ENCODE measurements at places on chromosomes 1 and 21. TPM values are rescaled to one million over a fixed set of nuclear protein-coding genes. Genes with fewer than 3 reads are reported as not detected.

- H3K27ac ChIP-seq = no peak overlapping the region
- H3K27me3 ChIP-seq = no peaks in the 10 kb centered on the region
- no peak overlapping the region for H3K4me3 ChIP-seq
- no peaks in the 10 kb centered on the region for H3K4me1 ChIP-seq
Observed at GRCh38 chr21:43697758-43698643, 20.9 kb upstream of the PDXK start.

DNA sequence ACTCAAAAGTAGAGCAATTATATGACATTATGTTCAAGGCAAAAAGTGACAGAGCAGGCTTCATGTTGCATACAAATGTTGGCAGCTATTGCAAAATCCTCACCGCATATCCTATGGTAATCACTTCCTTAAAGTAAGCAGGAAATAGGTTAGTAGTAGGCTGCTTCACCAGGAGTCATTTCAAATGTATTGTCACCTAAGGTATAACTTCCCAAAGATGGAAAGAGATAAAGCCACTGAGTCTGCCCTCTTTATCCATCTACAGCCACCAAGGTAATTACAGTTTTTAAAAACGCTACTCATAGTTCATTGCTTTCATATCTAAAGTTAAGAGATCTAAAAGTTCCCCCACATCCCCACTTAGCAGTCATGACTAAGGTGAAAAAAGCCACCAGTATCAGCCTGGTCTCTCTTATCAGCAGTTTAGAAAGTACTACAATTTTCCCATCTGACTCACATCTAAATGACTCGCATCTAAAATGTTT, 31.6 kb upstream of the UBE2U start:
- DNase-seq = no peak
- no peak overlapping the region for H3K27ac ChIP-seq
- no peaks in the 10 kb centered on the region for H3K27me3 ChIP-seq
- no peaks in the 10 kb centered on the region for H3K4me1 ChIP-seq

GRCh38 chr1:239682046-239682445, 295.7 kb downstream of the CHRM3 start:
- DNase-seq = no peak

DNA sequence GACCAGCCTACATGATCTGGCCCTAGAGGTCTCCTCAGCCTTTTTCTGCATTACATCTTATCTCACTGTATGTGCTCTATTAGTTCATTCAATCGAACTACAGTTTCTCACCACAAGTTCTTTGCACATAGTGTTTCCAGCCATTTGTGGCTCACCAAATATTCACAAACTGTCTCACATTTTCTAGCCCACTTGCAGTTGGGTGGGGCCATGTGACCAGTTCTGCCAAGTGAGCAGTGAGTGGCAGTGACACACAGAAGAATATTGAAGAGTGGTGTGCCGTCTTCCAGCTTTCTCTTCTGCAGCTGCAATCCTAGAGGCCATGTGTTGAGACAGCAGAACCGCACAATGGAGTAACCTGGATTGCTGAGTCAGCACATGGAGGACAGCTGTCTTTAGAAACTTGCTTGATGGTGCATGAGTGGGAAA, 103.2 kb upstream of the ZNF644 start:
- H3K4me1 ChIP-seq = no peaks in the 10 kb centered on the region
- no peaks in the 10 kb centered on the region for H3K27me3 ChIP-seq
- DNase-seq = peak; percentile 8
- no peaks in the 10 kb centered on the region for H3K36me3 ChIP-seq
- H3K4me3 ChIP-seq = no peak overlapping the region

DNA sequence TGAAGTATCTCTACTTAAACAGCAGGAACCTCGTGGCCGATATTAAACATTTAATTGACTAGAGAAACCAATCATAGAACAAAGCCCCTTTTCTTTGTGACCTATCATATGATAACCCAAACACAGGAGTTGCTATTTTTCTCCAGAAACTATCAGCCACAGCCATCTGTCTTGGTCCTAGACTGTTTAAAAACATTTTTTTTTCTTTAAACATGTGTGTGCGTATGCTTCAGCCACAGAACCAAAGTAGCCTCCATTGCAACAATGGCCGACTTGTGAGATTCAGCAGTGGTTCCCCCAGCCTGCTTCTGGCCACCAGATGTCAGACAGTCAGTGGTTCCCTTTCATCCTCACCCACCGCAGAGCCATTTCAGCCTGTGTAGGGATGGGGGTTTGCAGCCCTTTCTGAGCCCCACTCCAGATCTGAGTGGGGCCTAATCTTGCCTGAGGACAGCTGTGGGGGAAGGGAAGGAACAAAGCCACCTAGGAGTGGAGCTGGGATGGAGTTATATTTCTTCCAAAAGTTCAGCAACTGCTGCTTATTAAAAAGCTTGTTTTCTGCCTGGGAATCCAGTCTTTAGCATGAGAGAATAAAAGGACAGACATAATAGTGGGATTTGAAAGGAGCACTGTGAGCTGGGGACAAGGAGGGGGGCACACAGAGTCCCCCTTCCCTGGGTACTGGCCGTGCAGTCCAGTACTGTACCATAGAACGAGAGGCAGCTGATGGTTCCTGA, 11.7 kb upstream of the IGSF3 start:
- H3K27ac ChIP-seq = no peak overlapping the region
- H3K27me3 ChIP-seq = no peaks in the 10 kb centered on the region
- no peak overlapping the region for H3K4me3 ChIP-seq
- H3K4me1 ChIP-seq = no peaks in the 10 kb centered on the region
- H3K36me3 ChIP-seq = no peaks in the 10 kb centered on the region

GRCh38 chr1:5649795-5650194, 342.4 kb downstream of the NPHP4 start:
- no peaks in the 10 kb centered on the region for H3K36me3 ChIP-seq
- DNase-seq = no peak
- H3K27me3 ChIP-seq = no peaks in the 10 kb centered on the region
- no peaks in the 10 kb centered on the region for H3K4me1 ChIP-seq
- H3K4me3 ChIP-seq = no peak overlapping the region

- no peak overlapping the region for H3K27ac ChIP-seq
- no peaks in the 10 kb centered on the region for H3K36me3 ChIP-seq
- no peaks in the 10 kb centered on the region for H3K4me1 ChIP-seq
- no peaks in the 10 kb centered on the region for H3K27me3 ChIP-seq
Observed at GRCh38 chr1:48246727-48247126, 24.2 kb downstream of the SLC5A9 start.

DNA sequence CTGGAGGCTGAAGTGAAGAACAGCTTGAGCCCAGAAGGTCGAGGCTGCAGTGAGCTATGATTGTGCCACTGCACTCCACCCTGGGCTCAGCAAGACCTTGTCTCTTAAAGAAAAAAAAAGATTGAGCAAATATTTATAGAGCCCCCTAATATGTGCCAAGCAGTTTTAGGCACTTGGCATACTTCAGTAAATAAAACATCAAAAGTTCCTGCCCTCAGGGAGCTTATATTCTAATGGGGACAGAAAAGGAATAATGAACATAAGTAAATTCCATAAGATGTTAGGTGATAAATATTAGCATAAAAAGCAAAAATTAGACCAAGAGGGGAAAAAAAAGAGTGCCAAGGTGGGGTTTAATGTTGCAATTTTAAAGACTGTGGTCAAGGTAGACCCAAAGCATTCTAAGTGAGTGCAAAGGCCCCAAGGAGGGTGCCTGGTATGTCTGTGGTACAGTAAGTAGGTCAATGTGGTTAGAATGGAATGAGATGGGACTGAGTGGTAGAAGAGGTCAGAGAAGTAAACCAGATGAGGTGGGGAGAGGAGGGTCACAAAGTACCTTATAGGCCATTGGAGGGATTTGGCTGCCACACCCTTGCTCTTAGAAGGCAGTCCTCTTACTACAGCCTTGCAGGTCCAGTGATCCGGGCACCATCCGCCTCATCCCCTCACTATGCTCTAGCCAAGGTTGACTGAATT, 2.2 kb upstream of the TOE1 start:
- no peaks in the 10 kb centered on the region for H3K36me3 ChIP-seq
- H3K4me3 ChIP-seq = no peak overlapping the region
- H3K27me3 ChIP-seq = no peaks in the 10 kb centered on the region
- H3K27ac ChIP-seq = no peak overlapping the region
- no peak for DNase-seq
- H3K4me1 ChIP-seq = peaks cover 18% of the 10 kb centered on the region

Gene BACE2
- total RNA-seq = 17.5 TPM

Gene KIAA0040
- 17.5 TPM for total RNA-seq

Gene MYCL
- total RNA-seq = 0.35 TPM

Gene PBX1
- total RNA-seq = 21.7 TPM

Gene DNAJC11
- total RNA-seq = 28.4 TPM

Gene HNRNPU
- total RNA-seq = 201 TPM

Gene GUCA2A
- 6.0 TPM for total RNA-seq
